ENCODE measurements at places on chromosomes 7 and 10. TPM values are rescaled to one million over a fixed set of nuclear protein-coding genes. Genes with fewer than 3 reads are reported as not detected.

Gene PRPF18
- 21.5 TPM for total RNA-seq

Gene PON1
- not detected for total RNA-seq

Gene PAPSS2
- total RNA-seq, result 0.07 TPM

Gene STRIP2
- total RNA-seq, result 86.6 TPM

Gene ZNF485
- 7.1 TPM for total RNA-seq

Gene TAF6
- total RNA-seq, result 68.4 TPM

Gene UCMA
- not detected for total RNA-seq

Gene AKR1B15
- total RNA-seq, result not detected

Gene SLC26A5
- not detected for total RNA-seq

Gene WIPF3
- total RNA-seq, result not detected

Gene ZNF425
- total RNA-seq, result 0.44 TPM

Gene RARRES2
- not detected for total RNA-seq

Gene PRR15
- total RNA-seq, result not detected

Gene HSPA12A
- total RNA-seq, result 0.05 TPM

Gene HYAL4
- not detected for total RNA-seq

Gene UPK3BL2
- 14.1 TPM for total RNA-seq

Gene FAM25G
- not detected for total RNA-seq

Gene PLXDC2
- total RNA-seq, result not detected

Gene ZNF25
- total RNA-seq, result 7.9 TPM

Gene TAF5
- 12.1 TPM for total RNA-seq

Gene DKK1
- not detected for total RNA-seq

Gene IL6
- total RNA-seq, result 0.35 TPM

Gene CALN1
- total RNA-seq, result not detected

Gene TMEM213
- not detected for total RNA-seq

Gene ZNF92
- total RNA-seq, result 15.0 TPM

Gene BICC1
- total RNA-seq, result not detected
